ENCODE measurements at places on chromosomes 2 and 18.

DNA sequence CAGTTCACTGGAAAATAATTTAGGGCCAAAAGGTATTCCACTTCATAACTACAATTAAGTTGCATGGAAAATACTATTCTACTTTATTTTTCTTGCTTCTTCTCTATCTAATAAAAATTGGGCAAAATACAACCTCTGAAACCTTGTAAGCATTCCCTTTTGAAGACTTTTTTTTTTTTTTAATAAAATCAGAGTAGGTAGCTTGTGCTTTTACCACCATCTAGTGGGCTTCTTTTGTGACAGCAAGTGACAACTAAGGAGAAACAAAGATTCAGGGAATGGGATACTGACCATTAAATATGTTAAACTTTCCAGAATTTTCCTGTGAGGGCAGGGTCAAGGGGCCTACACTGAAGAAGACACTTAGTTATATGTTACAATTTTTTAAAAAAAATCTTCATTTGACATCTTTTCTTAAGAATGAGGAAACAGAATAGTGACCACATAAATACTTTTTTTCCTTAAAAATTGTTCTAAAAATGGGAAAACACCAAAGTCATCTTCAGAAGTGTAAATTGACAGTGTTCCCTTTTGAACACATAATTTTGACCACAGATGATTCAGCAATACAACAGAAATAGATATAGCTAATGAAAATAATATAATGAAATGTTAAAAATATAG is 1183.2 kb upstream of the ACVR2A start:
- peak; percentile 75 for DNase-seq

GRCh38 chr2:164514491-164514890 is 106.8 kb downstream of the GRB14 start:
- DNase-seq, result peak; percentile 20

DNA sequence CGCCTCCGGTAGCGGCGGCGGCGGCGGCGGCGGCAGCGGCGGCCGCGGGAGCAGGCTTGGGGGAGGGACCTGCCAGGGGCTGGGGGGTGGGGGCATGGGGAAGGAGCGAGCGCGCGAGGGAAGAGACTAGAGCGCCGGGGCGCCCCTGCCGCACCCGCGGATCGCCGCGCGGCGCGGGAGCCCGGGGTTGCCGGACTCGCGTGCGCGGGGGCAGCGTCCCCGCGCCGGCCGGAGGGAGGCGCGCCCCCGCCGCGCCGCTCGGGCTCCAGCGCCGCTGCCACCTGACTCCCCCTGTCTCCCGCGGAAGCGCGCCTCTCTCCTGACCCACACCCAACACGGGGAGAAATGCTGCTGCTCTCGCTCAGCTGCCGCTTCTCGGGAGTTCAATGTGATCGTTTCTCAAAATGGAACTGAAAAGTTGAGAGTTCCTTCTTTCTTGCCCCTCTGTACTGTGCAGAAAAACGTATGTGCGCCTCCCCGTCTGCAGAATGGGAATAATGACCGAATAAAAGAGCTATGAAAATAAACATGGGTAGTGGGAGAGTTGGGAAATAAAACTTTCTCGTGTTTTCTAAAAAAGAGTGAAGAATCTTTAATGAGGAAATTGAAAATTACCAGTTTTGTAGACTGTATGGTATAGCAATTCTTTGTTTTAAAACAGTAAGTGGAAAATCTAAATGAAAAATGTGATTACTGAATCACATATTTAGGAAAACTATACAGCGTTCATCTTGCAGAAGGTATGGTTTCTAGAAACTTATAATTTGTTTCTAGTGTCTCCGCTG is 455 bp upstream of the TLK1 start:
- peak; percentile 73 for DNase-seq

GRCh38 chr2:177598326-177599138 is 206.0 kb downstream of the AGPS start:
- peak; percentile 74 for DNase-seq

- DNase-seq, result no peak
Measured at GRCh38 chr18:48879008-48879431, 71.7 kb downstream of the SMAD7 start.

DNA sequence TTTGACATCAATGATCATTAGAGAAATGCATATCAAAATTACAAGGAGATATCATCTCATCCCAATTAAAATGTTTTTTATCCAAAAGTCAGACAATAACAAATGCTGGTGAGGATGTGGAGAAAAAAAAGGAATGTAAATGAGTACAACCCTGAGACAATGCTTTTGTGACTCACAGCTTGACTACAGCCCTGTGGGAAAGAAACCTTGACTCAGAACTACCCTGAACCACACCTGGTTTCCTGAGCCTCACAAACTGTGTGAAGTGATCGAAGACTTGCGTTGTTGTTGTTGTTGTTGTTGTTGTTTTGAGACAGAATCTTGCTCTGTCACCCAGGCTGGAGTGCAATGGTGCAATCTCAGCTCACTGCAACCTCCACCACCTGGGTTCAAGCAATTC is 266.6 kb upstream of the MYT1L start:
- DNase-seq, result no peak

- no peak for DNase-seq
Measured at GRCh38 chr18:71233177-71233576, 944.3 kb downstream of the SOCS6 start.

DNA sequence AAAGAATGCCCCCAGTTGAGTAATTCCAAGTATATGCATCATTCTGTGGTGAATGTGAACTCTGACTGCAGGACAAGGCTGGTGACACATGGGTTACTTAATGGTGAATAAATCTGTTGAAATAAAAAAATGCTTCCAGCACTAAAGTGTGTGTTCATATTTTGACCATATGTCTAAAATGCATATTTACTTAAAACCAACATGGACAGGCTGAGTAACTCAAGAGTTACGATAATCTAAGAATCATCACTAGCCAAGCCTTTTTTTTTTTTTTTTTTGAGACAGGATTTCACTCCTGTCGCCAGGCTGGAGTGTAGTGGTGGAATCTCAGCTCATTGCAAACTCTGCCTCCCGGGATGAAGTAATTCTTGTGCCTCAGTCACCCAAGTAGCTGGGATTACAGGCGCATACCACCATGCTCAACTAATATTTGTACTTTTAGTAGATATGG is 47.1 kb upstream of the CCBE1 start:
- peak; percentile 93 for DNase-seq

DNA sequence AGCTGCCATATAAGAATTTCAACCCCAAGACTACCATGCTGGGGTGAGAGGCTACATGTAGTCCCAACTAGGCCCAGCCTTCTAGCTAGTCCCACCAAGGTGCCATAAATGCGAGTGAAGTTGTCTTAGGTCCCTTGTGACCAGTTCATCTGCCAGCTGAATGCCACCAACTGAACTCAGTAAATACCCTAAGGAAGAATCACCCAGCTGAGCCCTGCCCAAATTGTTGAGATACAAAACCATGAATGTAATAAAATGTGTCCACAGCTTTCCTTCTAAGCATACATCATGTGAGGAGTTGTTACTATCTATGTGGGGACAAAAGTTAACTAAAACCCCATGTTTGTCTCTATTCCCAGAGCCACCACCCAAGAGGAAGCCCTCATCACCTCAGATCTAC is 70.3 kb downstream of the THADA start:
- DNase-seq, result no peak

DNA sequence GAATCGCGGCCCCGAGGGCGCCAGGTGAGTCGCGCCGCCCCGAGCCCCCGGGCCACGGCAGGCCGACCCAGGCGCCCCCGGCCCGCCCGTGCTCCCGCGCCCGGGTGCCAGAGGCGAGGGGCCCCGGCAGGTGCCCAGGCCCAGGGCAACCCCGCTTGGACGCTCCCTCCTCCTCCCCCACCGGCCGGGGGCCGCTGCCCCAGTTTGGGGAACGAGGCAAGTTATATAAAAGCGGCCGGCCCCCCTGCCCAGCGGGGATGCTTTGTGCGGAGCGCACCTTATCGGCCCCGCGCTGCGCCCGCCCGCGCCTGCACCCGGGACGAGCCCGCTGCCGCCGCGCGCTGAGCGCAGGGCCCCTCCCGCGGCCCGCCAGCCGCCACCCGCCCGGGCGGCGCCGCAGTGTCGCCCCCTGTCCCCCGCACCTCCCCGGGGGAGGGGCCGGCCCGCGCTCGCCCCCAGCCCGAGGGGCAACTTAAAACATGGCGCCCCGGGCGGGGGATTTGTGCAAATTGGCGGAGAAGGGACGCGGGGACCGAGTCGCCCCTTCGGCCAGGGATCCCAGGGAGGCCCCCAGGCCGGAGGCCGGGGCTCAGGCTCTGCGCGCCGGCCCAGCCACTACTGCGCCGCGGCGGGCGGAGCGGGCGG is 639 bp downstream of the EPB41L3 start:
- DNase-seq, result no peak

- DNase-seq, result peak; percentile 73
Measured at GRCh38 chr18:49846361-49846662, 33.0 kb upstream of the ACAA2 start.

DNA sequence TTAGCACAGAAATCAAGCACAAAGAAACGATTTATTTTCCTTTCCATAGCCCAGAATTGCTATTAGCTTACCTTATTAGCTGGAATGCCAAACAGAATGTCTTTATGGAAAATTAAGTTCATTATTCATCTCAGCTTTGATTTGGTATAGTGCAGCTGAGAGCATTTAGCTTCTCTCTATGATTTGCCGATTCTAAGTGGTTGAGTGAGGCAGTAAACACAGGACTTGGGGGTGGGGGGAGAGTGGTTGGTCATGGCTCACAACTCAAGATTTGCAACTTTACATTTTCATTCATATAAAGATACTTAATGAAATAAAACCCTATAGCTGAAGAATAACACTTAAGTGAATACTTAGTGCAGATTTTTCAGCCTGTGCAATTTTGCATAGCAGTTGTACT is 395.2 kb downstream of the TGIF1 start:
- no peak for DNase-seq

DNA sequence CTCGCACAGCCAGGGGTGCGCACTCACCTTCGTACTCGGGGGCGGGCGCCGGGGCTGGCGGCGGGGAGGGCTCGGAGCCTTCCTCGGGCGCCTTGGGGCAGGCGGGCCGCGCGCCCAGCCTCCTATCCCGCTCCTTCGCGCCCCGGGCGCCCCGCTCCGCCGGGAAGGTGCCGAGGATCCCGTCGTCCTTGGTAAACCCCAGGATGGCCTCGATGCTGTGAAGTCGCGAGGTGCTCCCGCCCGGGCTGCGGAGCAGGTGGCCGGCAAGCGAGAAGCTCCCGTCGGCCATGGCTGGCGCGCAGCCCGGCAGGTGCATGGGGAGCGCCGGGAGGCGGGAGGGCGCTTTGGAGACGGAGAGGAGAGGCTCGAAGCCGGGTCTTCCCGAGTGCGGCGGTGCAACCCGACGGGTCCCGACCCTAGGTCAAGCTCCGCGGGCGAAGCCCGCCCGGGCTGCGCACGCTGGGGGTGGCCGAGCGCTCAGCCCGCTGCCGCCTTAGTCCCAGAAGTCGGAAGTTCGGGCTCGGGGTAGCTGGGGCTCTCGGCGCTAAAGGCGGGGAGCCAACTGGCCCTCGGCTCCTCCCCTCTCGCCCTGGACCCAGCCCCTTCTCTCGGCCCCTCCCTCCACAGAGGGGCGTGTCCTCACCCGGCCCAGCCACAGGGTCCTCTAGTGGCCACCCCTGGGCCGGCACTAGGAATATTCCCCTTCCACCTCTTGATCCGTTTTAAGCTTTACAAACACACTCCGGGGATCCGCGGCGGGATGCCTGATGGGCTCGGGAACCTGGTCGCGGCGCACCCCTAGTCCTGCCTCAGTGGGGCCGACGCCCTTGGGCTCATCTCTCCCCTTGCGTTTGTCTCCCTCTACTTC is at the start of gene RAX:
TSS of gene RAX (minus strand) at position 564 of the 868 bp plus-strand sequence. CDS start at position 316, 248 bp downstream.
- peak; percentile 7 for DNase-seq

- peak; percentile 55 for DNase-seq
Measured at GRCh38 chr2:96163768-96164429, 18.7 kb upstream of the DUSP2 start.

DNA sequence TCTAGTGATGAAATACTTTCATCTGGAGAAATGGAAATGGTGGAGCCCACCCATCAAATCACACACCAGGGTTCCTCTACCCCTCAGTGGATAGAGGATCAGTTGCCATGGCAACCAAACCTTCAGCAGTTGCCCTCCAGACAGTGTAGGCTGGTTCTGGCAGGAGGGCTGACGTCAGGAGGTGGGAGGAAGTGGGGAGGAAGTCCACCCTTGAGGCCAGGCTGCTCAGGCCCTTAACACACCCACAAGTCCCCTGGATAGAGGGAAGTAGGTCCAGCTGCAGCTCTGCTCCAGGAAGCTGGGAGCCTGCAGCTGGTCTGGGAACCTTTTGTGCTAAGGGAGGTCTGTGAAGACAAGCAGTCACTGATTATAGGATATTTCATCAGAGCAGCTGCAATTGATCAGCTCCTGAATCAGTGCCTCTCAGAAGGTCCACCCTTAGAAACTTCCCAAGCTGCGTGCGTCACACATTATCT is 186.6 kb downstream of the MTX2 start:
- DNase-seq, result no peak

- DNase-seq, result no peak
Measured at GRCh38 chr2:182057002-182057401, 71.3 kb downstream of the PPP1R1C start.

DNA sequence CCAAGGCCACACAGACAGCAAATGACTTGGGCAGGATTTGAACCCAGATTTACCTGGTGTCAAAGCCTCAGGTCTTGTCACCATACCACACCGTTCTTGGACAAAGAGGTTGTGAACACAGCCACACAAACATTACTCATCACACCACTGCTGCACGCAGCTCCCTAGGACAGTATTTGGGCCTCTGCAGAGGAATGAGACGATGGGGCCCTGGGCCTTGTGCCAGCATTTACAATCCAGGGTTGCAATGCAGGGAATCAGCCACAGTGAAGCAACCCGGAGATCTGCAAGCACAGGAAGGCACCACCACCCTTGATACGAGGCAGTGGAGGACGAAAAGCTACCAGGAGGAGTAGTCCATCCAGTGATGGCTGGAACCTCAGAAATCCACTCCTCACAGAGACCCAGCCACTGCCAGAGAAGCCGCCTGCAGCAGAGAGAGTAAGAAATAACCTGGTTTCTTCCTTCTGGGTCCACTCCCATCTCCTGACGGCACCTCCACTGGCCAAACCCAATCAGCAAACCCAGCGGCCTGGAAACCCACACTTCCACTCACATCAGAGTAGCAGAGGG is 3.7 kb upstream of the MTCL1 start:
- peak; percentile 89 for DNase-seq

- no peak for DNase-seq
Measured at GRCh38 chr2:28294451-28294850, 98.2 kb upstream of the FOSL2 start.

GRCh38 chr2:230356084-230356483 is 29.1 kb downstream of the SP140L start:
- DNase-seq, result peak; percentile 86

GRCh38 chr2:18546567-18546966 is 13.9 kb downstream of the RDH14 start:
- no peak for DNase-seq

GRCh38 chr2:129059476-129059875 is 740.8 kb upstream of the HS6ST1 start:
- no peak for DNase-seq

- DNase-seq, result no peak
Measured at GRCh38 chr2:39706312-39706711, 40.6 kb downstream of the TMEM178A start.

- DNase-seq, result no peak
Measured at GRCh38 chr18:24278591-24278990, 119.0 kb downstream of the OSBPL1A start.

GRCh38 chr2:128438091-128438490 is 119.4 kb upstream of the HS6ST1 start:
- no peak for DNase-seq

Measured in choroid plexus epithelial cell (primary cell).